ENCODE measurements at places on chromosomes 3 and 15.

DNA sequence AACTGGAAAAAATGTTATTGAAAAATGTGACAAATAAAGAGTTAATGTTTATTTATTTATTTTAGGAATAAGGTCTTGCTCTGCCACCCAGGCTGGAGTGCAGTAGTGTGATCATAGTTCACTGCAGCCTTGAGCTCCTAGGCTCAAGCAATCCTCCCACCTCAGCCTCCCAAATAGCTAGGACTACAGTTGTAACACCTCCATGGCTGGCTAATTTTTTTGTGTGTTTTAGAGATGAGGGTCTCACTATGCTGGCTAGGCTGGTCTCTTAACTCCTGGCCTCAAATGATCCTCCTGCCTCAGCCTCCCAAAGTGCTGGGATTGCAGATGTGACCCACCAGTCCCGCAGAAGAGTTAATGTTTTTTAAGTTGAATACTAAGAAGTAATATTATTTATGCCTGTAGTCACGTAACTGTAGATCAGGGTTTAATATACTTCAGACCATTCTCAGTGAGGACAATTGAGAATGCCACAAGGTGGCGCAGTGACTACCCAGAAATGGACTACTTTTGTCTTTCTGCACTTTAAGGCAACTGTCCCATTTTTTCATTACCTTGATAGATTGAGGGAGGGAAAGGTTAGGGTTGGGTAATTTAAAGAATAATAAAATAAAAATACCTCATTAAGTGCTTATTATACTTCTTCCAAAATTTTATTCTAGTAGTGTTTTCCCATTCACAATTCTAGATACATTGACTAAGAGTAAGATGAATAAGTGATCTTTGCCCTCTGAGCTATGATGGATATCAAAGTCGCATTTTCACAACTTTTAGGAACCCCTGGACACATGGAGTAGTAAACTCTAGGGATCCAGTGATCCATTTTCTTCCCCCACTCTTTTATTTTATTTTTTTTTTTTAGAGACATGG is 6.0 kb downstream of the MUC13 start:
- H3K36me3 ChIP-seq: no peaks in the 10 kb centered on the region
- no peaks in the 10 kb centered on the region for H3K27me3 ChIP-seq
- H3K4me3 ChIP-seq: no peak overlapping the region
- no peak overlapping the region for H3K27ac ChIP-seq
- peak; percentile 56 for DNase-seq

- H3K4me1 ChIP-seq: no peaks in the 10 kb centered on the region
- H3K27ac ChIP-seq: no peak overlapping the region
- H3K27me3 ChIP-seq: no peaks in the 10 kb centered on the region
- no peaks in the 10 kb centered on the region for H3K36me3 ChIP-seq
- no peak for DNase-seq
Measured at GRCh38 chr3:87975716-87976115, 83.1 kb downstream of the CGGBP1 start.

DNA sequence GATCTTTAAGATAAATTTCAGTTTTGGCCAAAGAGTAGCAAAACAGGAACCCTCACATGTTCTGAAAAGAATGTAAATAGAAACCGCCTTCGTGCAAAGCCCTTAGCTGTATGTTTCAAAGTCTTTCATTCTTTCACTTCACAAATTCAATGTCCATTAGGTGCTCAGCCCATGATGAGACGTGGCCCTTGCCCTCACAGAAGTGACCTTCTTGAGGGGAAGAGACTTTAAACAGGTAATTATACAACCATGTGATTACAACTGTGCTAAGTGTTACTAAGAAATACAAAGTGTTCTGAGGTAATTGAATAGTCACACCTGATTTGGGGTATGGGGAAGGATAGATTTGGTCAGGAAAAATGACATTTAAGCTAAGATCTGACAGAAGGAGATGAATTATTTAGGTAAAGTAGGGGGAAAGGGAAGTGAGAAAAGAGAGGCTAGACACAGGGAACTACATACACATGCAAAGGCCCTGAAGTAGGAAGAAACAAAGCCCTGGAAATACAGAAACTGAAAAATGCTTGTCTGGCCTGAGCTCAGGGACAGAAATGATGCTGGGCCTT is 19.6 kb downstream of the HSPBAP1 start:
- no peaks in the 10 kb centered on the region for H3K27me3 ChIP-seq
- H3K4me3 ChIP-seq: no peak overlapping the region
- DNase-seq: no peak
- H3K4me1 ChIP-seq: peaks cover 18% of the 10 kb centered on the region
- peaks cover 21% of the 10 kb centered on the region for H3K36me3 ChIP-seq

GRCh38 chr3:177358977-177359592 is 161.8 kb upstream of the TBL1XR1 start:
- DNase-seq: peak; percentile 33
- no peaks in the 10 kb centered on the region for H3K27me3 ChIP-seq
- peaks cover 73% of the 10 kb centered on the region for H3K4me1 ChIP-seq
- peak overlapping the region; percentile 91 for H3K27ac ChIP-seq
- no peaks in the 10 kb centered on the region for H3K36me3 ChIP-seq

GRCh38 chr3:169969174-169970095 is 2.8 kb downstream of the SEC62 start:
- peaks cover 78% of the 10 kb centered on the region for H3K4me1 ChIP-seq
- no peak for DNase-seq
- peaks cover 6% of the 10 kb centered on the region for H3K36me3 ChIP-seq
- H3K27me3 ChIP-seq: no peaks in the 10 kb centered on the region

DNA sequence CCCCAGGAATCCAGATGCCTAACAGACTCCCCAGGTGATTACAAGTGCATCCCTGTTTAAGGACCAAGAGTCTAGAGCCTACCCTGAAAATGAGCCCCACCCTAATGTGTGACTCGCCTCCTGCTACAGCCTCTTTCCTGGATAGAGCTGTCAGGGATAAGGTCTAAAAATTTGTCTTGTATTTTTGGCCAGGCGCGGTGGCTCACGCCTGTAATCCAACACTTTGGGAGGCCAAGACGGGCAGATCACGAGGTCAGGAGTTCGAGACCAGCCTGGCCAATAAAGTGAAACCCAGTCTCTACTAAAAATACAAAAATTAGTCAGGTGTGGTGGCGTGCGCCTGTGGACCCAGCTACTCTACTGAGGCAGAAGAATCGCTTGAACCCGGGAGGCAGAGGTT is 11.2 kb downstream of the TMC3 start:
- no peaks in the 10 kb centered on the region for H3K36me3 ChIP-seq
- no peaks in the 10 kb centered on the region for H3K4me1 ChIP-seq
- H3K27ac ChIP-seq: peak overlapping the region; percentile 50

DNA sequence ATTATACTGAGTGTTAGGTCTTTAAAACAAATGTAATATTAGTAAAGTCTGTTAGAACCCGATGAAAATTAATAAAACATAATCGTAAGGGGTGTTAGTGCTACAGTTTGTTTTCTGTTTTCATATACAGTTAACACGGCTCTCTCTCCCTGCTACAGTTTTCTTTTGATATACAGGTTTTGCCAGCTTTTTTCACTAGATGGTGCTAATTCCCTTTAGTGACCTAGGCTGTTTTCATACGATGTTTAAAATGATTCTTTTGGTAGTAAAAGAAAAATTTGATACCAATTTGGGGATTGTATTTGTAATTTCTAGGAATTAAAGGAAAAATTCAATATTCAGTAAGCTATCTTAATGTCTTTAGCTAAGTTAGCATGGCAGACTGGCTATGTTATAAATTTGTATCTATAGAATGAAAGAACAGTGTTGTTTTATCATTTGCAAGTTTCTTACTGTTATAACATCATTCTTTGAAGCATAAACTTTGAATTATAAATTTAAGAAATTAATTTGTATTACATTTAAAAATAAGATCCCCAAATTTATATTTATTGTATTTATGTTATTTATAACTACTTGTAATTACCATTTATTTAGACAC is 11.5 kb downstream of the APH1B start:
- H3K27ac ChIP-seq: no peak overlapping the region
- no peak for DNase-seq
- no peak overlapping the region for H3K4me3 ChIP-seq
- H3K36me3 ChIP-seq: peaks cover 27% of the 10 kb centered on the region
- H3K27me3 ChIP-seq: no peaks in the 10 kb centered on the region

DNA sequence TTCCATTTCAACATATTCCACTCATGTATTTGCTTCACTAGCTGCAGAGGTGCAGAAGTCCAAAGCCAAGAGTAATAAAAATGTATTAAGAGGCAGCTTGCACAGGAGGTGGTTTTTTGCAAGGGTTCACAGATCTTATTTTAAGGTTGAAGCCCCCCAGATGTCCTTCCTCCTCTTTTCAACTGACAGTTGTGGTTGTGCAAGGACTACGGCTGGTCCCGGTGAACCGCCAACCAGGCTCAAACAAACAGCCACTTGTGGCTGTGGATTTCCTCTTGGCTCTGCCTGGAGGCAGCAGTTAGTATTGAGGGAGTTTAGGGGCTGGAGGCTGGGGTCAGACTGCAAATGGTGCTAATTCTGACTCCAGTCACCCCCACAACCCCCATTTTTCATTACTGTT is 240.7 kb upstream of the TBC1D5 start:
- H3K4me3 ChIP-seq: no peak overlapping the region
- no peak overlapping the region for H3K27ac ChIP-seq
- peaks cover 25% of the 10 kb centered on the region for H3K27me3 ChIP-seq
- peaks cover 5% of the 10 kb centered on the region for H3K4me1 ChIP-seq
- DNase-seq: no peak
- no peaks in the 10 kb centered on the region for H3K36me3 ChIP-seq

GRCh38 chr15:99424978-99425656 is 140.7 kb upstream of the MEF2A start:
- peaks cover 43% of the 10 kb centered on the region for H3K4me1 ChIP-seq
- H3K27ac ChIP-seq: peak overlapping the region; percentile 95
- H3K27me3 ChIP-seq: no peaks in the 10 kb centered on the region
- no peaks in the 10 kb centered on the region for H3K36me3 ChIP-seq

GRCh38 chr3:15647611-15648167 is 46.1 kb downstream of the BTD start:
- peaks cover 27% of the 10 kb centered on the region for H3K4me1 ChIP-seq
- peak overlapping the region; percentile 76 for H3K27ac ChIP-seq
- H3K4me3 ChIP-seq: peak overlapping the region; percentile 8
- no peak for DNase-seq
- H3K27me3 ChIP-seq: no peaks in the 10 kb centered on the region

DNA sequence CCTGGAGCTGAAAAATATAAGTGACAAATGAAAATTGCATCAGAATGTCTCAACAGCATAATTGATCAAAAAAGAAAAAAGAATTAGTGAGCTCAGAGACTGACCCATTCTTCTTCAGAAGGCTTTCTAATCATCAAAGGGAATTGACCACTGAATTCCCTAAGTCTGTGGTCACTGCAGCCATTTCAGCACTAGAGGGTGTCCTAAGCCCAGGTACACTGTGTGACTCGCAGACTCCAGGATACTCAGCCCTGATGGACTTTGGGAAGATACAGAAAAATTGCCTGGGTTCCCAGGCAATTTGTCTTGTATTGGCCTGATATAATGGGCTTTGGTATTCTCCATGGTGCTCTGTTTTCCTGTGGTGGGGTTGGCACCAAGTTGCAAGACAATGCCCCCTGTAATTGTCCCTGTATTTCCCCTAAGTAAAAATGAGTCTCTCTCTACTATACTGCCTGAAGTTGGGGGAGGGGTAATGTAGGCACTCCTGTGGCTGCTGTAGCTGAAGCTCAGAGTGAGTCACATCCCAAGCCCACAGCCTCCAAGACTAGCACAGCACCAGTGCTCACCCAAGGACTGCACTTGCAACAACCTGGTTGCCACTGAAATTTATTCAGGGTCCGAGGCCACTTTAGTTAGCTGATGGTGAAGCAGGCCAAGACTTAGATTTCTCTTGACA is 256.0 kb upstream of the STAC start:
- H3K36me3 ChIP-seq: no peaks in the 10 kb centered on the region
- no peak overlapping the region for H3K4me3 ChIP-seq
- no peaks in the 10 kb centered on the region for H3K4me1 ChIP-seq
- no peak overlapping the region for H3K27ac ChIP-seq
- H3K27me3 ChIP-seq: no peaks in the 10 kb centered on the region

Measured in left ventricle myocardium inferior (tissue), 1 donor.